ENCODE measurements at places on chromosomes 11 and 22.

DNA sequence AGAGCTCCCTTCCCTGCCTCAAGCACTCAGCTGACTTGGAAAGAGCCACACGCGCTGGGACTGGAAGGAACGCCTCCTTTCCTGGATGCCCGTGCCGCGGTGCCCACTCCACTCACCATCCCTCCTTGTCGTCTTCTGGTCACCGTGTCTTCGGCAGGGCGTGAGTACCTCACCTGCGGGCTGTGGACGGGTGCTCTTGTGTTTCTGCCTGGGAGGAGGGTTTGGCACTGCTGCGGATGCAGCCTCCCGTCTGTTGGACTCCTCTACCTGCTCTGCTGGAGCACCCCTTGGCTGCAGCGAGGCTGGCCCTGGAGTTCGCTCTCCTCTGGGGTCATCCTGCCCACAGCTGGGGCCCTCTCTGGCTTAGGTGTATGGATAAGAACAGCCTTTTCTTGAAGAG, 612.7 kb downstream of the BRD1 start:
- no peak for DNase-seq

DNA sequence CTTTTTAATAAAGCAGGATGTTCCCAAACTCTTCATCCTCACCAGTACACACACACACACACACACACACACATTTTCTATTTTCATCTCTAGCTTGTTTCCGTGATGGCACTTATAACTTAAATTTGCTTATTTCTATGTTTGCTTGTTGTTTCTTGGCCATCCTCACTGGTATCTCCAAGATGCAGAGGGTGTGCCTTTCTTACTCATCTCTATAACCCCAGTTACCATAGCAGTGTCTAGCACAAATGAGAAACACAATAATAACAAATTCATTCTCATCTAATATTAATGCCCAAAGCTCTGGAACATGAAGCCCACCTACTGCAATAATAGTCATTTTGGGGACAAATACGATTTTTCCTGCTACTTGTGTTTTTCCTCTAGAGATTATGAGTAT, 156.3 kb downstream of the GRM5 start:
- no peak for DNase-seq

DNA sequence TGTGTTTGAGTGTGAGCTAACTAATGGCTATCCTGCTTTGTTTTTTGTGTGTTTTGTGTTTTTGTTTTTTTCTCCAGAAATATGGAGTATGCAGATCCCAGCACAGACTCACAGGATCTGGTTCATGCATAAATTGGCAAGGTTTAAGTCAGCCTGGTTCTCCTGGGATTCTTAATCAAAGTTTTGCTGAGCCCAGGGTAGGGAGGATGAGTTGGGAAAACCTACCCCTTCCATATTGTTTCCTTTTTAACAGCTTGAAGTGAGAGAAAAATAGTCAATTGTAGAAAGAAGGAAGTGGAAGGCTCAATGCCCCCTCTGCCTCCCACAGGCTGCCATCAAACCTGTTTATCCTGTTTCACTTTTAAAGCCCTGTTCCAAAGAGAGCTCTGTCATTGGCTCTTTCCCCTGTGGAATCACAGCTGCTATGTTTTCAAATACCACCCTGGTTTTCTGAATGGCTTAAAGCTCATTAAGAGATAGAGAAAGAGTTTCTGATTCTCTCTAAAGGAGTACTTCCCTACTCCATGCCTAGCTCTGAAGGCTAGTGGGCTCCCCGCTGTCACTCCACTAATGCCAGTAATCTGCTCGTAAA, 23.4 kb upstream of the CADM1 start:
- DNase-seq, result no peak

GRCh38 chr11:79173615-79174014, 267.2 kb downstream of the TENM4 start:
- DNase-seq, result no peak

GRCh38 chr11:126719740-126720139, 280.8 kb downstream of the KIRREL3 start:
- DNase-seq, result no peak

DNA sequence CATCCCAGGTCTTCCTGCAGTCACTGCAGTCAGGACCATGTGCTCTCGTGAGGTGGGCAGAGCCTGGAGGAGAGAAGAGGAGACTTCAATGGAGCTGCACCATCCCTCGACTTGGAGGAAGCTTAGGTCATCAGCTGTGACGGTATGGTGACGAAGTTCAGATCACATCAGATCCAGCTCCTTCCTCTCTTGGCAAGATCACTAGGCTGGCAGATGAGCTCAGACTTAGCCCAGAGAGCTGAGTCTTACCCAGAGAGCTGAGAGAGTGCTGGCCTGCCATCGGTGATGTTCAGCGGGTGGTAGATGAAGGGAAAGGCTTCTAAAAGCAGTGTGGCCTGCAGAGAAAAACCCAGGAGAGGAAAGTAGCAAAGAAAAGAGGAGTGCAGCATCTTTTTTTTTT, 1.8 kb upstream of the SLC15A3 start:
- DNase-seq, result no peak

DNA sequence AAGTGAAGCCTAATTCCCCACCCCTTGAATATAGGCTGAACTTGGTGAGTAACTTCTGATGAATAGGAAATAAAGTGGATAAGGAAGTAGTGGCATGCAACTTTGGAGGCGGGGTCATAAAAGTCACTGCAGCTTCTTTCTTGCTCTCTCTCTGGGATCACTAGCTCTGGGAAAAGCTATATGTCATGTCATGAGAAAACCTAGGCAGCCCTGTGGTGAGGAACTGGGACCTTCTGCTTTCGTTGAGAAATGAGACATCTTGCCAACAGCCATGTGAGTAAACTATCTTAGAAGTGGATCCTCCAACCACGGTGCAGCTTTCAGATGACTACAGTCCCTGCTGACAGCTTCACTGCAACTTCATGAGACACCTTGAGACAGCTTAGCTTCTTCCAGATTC, 15.7 kb downstream of the ZNF214 start:
- DNase-seq, result no peak

GRCh38 chr11:62831520-62832335, at the start of gene STX5:
Gene STX5 (minus strand): TSS chr11:62832051. CDS start chr11:62831243, 808 bp downstream.
- DNase-seq, result peak; percentile 98

GRCh38 chr11:33920838-33921613, 29.1 kb upstream of the LMO2 start:
- no peak for DNase-seq

DNA sequence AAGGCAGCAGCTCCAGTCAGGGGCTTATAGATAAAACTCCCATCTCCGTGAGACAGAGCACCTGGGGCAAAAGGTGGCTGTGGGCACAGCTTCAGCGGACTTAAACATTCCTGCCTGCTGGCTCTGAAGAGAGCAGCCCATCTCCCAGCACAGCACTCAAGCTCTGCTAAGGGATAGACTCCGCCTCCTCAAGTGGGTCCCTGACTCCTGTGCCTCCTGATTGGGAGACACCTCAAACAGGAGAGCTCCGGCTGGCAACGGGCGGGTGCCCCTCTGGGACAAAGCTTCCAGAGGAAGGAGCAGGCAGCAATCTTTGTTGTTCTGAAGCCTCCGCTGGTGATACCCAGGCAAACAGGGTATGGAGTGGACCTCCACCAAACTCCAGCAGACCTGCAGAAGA, 279.4 kb downstream of the LARGE1 start:
- no peak for DNase-seq

GRCh38 chr11:13016415-13016814, 7.3 kb downstream of the RASSF10 start:
- DNase-seq, result no peak
